M059J (cell line): ENCODE measurements at places on chromosomes 2 and 18.

GRCh38 chr2:18276583-18277075, 283.8 kb downstream of the RDH14 start:
- DNase-seq = no peak

DNA sequence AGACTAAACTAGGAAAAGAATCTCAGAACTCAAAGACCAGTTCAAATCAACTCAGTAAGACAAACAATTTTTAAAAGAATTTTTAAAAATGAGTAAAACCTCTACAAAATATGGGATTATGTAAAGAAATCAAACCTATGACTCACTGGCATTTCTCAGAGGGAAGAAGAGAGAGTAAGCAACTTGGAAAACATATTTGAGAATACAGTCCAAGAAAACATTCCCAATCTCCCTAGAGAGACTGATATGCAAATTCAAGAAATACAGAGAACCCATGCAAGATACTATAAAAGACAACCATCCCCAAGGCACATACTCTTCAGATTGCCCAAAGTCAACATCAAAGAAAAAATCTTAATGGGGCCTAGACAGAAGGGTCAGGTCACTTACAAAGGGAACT, 162.7 kb downstream of the WDPCP start:
- no peak for DNase-seq

GRCh38 chr2:157497638-157498314, 53.9 kb upstream of the CYTIP start:
- peak; percentile 25 for DNase-seq

DNA sequence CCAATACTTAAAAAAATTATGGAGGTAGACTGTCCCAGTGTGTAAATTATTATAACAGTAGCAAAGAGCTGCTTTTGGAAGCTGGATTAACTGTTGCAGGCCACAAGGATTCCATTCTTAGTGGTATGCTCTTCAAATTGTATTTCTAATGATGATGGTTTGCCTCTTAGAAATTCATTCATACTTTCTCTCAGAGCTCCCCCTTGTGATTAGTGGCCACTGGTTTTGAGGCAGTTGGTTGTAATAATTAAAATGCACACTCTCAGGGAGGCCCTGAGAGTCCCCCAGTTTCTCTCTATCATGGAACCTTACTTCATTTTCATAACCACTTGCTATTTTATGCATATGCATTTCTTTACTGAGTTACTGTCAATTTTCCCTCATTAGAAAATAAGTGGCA, 122.5 kb downstream of the PLA2R1 start:
- DNase-seq = peak; percentile 36

- DNase-seq = no peak
These were observed 76.2 kb upstream of the HDAC4 start for GRCh38 chr2:239476757-239477585.

- no peak for DNase-seq
These were observed 70.0 kb downstream of the PXDN start for GRCh38 chr2:1674276-1674675.

DNA sequence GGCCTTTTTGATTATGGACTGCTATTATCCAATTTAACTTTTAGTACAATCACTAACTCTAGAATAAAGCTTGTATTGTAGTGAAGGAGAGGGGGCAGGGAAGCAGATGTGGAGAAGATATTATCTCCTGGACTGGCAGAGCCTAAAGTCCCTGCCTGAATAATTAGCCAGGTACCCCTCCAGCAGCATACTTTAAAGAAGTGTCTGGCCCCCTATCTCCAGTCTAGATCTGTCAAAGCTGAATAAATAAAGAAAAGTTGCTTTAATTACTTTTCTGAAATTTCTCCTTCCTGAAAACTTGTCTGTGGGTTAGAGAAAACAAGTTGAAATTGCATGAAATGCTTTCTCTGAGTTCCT, 258.2 kb downstream of the SLC8A1 start:
- DNase-seq = no peak

- peak; percentile 92 for DNase-seq
These were observed 55.6 kb downstream of the CCDC85A start for GRCh38 chr2:56239437-56239836.

DNA sequence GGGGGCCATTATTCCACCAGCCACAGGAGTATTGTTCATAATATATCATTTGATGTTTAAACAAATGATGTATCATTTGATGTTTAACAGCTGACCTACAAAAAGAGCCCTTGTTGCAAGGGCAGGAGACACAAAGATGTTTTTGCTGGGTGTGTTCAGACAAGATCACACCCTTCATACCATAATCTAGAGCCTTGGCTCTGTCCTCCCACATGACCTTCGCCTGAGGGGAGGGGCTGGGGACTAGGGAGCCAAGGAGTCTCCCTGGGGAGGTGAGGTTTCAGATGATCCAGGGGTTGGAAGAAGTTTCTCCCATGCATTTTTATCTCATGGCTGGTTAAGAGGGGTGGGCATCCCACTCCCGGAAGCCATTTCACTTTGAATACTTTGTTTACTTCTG, 33.5 kb downstream of the CDC42EP3 start:
- DNase-seq = no peak

DNA sequence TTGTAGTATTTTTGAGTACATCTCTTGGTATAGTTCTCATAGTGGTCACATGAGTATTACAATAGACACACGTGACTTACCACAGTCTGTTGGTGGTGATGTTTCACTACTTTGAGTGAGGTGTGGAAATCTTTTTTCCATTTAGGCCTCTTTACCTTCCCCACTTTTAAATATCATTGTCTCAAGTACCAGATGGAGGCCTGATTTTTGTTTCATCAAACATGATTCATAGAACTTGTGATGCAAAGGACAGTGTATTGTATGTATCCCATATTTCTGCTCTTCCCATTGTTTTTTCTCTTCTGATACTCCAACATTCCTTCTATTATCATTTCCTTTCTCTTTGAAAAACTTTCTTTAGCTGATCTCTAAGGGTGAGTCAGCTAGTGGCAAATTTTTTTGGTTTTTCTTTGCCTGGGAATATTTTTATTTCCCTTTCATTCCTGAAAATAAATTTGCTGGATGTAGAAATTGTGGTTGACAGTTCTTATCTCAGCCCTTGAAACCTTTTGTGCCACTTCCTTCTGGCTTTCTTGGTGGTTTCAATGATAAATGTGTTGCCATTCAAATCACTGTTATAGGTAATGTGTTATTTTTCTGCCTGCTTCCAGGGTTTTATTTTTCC, 32.8 kb downstream of the RFX8 start:
- DNase-seq = peak; percentile 86
